ENCODE measurements at places on chromosomes 12 and 14.

GRCh38 chr12:121364683-121365121 is 12.5 kb upstream of the ANAPC5 start:
- peak; percentile 87 for DNase-seq

DNA sequence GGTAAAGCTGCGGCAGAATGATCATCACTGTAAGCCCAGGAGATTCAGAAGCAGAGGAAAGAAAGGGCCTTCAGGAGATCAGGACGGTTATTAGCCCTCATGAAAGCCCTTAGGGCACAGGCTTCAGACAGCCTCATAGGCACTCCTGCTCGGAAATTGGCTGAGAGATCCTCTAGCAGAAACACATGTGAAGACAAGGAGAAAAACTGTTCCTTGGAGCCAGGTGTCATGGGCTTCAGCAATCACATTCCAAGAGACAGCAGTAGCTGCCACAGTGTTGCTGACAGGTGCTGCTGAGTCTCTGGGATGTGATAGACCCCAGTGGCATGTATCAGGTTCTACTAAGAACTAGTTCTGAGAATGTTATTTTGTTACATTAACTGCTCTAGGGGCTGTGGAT is 88.8 kb upstream of the DYRK2 start:
- DNase-seq = no peak

- no peak for DNase-seq
Measured at GRCh38 chr12:103422746-103423515, 72.8 kb downstream of the C12orf42 start.

GRCh38 chr12:17060260-17060659 is 454.3 kb upstream of the LMO3 start:
- DNase-seq = no peak

DNA sequence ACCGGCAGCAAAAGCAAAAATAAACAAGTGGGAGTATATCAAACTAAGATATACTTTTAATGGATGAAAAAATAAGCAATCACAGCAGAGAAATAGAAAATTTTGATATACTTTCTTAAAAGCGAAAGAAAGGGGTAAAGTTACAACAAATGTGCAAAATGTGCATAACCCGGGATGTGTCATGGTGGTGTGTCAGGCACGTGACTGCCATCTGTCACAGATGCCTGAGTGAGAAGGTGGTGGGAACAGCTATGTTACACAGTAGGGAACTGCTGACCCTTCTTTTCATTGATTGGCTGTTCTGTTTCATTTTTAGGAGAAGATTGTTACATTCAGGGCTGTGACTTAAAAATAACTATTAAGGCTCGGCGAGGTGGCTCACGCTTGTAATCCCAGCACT is 168.1 kb upstream of the PELI2 start:
- DNase-seq = no peak

- peak; percentile 48 for DNase-seq
Measured at GRCh38 chr12:27539191-27539631, 15.2 kb downstream of the PPFIBP1 start.

DNA sequence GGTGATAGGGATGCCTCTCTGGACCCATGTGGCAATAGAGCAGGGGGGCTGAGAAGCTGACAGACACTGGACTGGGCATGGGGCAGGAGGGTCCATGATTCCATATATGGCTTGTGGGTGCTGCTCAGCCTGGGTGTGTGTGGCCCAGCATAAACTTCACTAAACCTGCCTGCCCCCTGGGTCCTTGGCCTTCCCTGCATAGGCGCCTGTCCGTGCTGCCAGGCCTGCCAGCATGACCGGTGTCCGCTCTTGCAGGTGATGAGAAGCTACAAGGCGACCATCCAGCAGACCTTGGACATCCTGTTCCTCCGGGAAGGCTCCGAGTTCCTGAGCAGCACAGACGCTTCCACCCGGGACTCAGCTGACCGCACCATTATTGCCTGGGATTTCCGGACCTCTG is 61.6 kb downstream of the BEGAIN start:
- no peak for DNase-seq

GRCh38 chr12:75712223-75712622 is 200.8 kb upstream of the KRR1 start:
- DNase-seq = no peak

GRCh38 chr12:91113621-91114020 is 2.3 kb upstream of the LUM start:
- no peak for DNase-seq

DNA sequence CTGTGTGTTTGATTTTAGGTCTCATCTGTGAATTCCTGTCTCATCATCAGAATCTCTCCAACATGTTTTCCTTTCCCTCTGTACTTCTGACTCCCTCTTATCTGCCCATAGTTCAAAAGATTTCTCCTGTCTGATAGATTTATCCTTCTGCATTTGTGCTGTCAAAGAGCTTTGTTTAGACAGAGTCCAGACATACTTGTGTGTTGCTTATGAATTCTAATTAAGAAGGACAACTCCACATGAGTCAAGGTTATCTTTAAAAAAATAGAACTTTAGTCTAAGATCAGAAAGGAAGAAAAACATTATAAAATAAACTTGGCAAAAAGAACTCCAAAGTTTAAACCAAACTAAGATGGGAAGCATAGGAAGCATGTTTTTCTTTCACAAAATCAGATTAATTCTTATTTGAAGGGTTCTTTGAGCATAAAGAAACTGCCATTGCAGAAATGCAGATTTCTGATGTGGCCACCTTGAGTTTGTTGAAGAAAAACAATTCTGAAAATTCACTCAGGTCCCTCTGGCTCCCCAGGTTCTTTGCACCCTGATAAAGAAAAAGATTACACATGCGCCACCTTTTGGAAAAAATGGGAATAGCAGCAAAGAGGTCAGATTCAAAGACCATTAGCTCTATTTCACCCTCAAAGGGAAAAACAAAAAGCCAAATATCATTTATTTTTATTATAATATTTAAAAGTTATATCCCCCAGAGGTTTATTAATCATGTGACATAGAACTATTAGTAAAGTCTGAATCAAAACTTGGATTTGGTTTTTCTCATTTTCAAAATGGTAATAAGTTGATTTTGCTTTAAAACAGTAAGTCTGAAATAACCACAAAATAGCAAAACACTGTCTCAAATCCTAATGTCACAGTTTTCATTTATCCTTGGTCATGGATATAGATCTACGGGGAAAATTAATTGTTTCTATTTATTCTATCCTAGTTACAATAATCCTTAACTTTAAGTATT is 143.7 kb upstream of the DCN start:
- DNase-seq = peak; percentile 69

DNA sequence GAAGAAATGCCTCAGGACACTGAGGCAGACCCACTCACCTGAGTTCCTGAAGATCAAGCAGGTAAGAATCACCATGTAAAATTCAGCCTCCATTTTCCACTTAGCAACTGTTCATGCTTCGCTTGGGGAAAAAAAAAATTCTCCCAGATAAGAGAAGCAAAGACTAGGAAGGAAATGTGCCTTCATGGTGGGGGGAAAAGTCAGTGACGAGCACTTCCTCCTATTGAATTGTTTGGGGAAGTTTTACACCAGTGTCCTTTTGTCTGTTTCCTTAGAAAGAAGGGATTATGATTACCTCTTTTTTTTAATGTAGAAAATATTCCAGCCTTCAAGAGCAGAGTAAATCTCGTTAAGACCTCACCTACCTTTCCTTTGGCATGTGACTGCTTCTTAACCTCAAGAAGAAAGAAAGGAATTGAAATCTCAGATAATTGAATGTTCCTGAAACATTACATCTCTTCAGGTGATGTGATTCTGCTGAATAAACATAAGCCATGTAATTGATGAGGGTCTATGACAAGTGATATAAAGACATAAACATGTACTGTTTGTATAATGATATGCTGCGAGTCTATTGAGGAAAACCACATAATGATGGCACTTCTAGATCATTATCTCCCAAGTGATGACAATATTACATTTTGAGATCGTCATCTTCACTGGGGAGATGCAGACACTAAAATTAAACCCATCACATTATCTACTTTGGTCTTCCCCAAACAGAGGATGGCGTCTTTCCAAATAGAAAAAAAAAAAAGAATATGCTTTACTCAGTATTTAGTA is at the start of gene PTPRB:
Gene PTPRB, minus strand, starts transcription at position 127 of the 783 bp plus-strand sequence. Its CDS starts 34 bp downstream, at position 93.
- no peak for DNase-seq

DNA sequence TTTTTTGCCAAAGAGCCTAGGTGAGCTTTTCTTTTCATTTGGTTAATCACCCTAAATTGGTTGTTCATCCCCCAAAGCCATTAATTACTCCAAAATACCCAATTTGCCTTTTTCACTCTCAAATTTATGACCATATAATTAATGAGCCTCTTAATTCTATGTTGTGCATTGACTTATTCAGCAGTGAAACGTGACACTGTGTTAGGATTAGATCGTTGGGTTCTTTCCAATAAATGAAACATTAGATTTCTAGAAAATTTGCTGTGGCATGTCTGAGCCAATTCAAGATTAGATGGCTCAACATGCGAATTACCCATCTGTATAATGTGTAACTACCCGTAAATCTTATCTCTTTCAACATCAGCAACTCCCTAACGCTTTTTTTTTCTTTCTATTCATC is 273.4 kb downstream of the BMP4 start:
- no peak for DNase-seq

GRCh38 chr14:99718031-99718810 is 34.1 kb downstream of the CYP46A1 start:
- DNase-seq = no peak

DNA sequence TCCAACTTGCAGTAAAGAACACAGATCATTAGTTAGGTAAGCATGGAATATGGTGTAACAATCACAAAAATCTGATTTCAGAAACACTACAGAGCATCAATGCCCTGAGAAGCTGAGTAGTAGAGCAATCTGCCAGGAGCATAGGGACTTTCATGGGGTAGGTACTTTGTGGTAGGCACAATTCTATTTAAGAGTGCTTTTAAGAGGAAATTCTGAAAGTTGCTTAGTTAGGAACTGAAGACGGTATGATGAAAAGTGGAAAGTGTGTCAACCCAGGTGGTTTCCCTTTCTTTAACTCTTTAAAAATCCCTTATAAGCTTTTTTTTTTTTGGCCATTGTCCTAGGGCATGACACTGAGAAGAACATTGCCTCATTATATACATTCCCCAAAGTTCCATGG is 535.7 kb upstream of the FBXO33 start:
- DNase-seq = no peak

GRCh38 chr12:112964915-112965314 is 13.4 kb upstream of the OAS2 start:
- DNase-seq = no peak

- DNase-seq = no peak
Measured at GRCh38 chr12:19021240-19021639, 108.3 kb upstream of the PLEKHA5 start.
